ENCODE measurements at places on chromosomes 7 and 10.

GRCh38 chr7:129989466-129989865, 36.7 kb upstream of the UBE2H start:
- DNase-seq = no peak

GRCh38 chr10:49187950-49188761, at the start of gene TMEM273:
Gene TMEM273, minus strand, starts transcription at chr10:49188391. Its CDS starts 55 bp downstream, at chr10:49188336.
- DNase-seq = no peak

DNA sequence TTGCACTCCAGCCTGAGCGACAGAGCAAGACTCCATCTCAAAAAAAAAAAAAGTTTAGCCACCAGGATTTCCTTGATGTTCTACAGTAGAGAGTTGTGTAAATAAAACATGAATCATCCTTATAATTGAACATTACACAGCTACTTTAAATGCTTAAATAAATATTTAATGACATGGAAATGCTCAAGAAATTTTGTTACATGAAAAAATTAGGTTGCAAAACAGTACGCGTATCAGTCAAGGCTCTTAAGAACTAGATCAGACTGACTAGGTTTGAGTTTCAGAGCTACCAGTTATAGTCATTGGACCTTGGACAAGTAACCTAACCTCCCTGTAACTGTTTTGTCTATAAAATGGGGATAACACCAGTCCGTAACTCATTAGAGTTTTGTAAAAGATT, 38.7 kb upstream of the GSAP start:
- no peak for DNase-seq

DNA sequence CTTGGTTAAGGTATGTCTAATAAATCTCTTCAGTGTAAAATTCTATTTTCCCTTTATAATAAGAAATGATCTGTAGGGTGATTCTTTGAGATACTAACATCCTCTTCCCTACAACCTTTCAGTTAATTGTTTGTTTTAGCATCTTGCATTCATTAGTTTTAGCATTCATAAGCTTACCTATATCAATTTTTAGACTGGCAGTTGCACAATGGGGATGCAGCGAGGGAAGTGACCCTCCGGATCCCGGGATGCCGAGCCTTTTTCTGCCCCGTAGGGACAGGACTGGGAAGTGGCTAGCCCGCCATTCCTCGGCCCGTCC, 508 bp upstream of the KIF20B start:
- DNase-seq = no peak

DNA sequence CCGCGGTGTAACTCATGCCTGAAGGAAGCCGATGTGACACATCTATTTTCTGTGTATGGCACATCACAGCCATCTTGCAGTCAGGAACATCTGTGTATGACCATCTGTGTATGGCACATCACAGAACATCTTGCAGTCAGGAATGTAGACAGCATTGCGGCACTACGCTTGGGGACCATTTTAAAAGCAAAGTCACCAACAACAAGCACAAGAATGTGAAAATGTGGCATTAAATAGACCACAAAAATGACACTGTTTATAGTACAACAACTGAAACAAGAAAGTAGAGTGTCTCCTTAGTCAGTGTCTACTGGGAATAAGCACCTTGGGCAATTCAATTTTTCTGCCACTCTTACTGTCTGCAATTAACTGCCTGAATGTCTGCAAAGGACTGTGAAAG, 124.4 kb downstream of the HGF start:
- no peak for DNase-seq

GRCh38 chr10:13743101-13743693, 156.4 kb downstream of the PRPF18 start:
- DNase-seq = no peak

Measured in 8988T (cell line).